ENCODE measurements at places on chromosomes 7 and 10. TPM values are rescaled to one million over a fixed set of nuclear protein-coding genes. Genes with fewer than 3 reads are reported as not detected.

Gene ZC3HAV1L
- total RNA-seq = 8.9 TPM

Gene SLC26A5
- total RNA-seq = not detected

Gene PON1
- total RNA-seq = not detected

Gene VAX1
- not detected for total RNA-seq

Gene NACAD
- 0.18 TPM for total RNA-seq

Gene CRHR2
- not detected for total RNA-seq

Gene PNLIPRP1
- not detected for total RNA-seq

Gene ACHE
- total RNA-seq = 0.18 TPM

Gene IFIT1
- 1.8 TPM for total RNA-seq

Gene KIAA1217
- total RNA-seq = 4.0 TPM

Gene OPALIN
- not detected for total RNA-seq

Gene SPDYE16
- total RNA-seq = not detected

Gene ZNF425
- 1.9 TPM for total RNA-seq

Gene C10orf67
- not detected for total RNA-seq

Gene EVX1
- total RNA-seq = not detected

Gene PIP
- not detected for total RNA-seq

Gene RBM17
- total RNA-seq = 51.0 TPM

Gene TLX1
- total RNA-seq = not detected

Gene ENTPD1
- total RNA-seq = 3.3 TPM

Gene GIMAP1
- total RNA-seq = 14.3 TPM

Gene MYL10
- total RNA-seq = not detected

Gene GPR85
- 0.19 TPM for total RNA-seq

Gene PRLHR
- total RNA-seq = not detected

Gene BTBD16
- 0.09 TPM for total RNA-seq

Gene INTS1
- 37.2 TPM for total RNA-seq

Gene SLC29A3
- total RNA-seq = 1.4 TPM

Gene AGBL3
- total RNA-seq = 1.3 TPM

Gene EXOC6
- total RNA-seq = 144 TPM

Gene PTN
- 0.56 TPM for total RNA-seq

Gene LRRD1
- total RNA-seq = not detected

Gene CACUL1
- total RNA-seq = 22.8 TPM

Gene CDNF
- 0.47 TPM for total RNA-seq

Gene ASNS
- 28.3 TPM for total RNA-seq

Gene HERC4
- total RNA-seq = 39.2 TPM

Gene POLR2J2
- total RNA-seq = 2.6 TPM

Gene SAMD9L
- 9.9 TPM for total RNA-seq

Gene SPDYE9
- total RNA-seq = not detected

Gene LIPK
- not detected for total RNA-seq

Gene EGR2
- 0.18 TPM for total RNA-seq

Gene PRXL2A
- total RNA-seq = 78.3 TPM

Gene RPEL1
- not detected for total RNA-seq

Gene TRIM50
- not detected for total RNA-seq

Gene ATXN7L1
- total RNA-seq = 6.5 TPM

Gene ASB10
- total RNA-seq = not detected

Gene NUB1
- total RNA-seq = 29.2 TPM

Gene CHN2
- under 0.01 TPM for total RNA-seq

Measured in endothelial cell of coronary artery (primary cell).